ENCODE measurements at places on chromosomes 3 and 15.

GRCh38 chr15:47669221-47669620, 48.1 kb upstream of the SEMA6D start:
- DNase-seq: no peak

DNA sequence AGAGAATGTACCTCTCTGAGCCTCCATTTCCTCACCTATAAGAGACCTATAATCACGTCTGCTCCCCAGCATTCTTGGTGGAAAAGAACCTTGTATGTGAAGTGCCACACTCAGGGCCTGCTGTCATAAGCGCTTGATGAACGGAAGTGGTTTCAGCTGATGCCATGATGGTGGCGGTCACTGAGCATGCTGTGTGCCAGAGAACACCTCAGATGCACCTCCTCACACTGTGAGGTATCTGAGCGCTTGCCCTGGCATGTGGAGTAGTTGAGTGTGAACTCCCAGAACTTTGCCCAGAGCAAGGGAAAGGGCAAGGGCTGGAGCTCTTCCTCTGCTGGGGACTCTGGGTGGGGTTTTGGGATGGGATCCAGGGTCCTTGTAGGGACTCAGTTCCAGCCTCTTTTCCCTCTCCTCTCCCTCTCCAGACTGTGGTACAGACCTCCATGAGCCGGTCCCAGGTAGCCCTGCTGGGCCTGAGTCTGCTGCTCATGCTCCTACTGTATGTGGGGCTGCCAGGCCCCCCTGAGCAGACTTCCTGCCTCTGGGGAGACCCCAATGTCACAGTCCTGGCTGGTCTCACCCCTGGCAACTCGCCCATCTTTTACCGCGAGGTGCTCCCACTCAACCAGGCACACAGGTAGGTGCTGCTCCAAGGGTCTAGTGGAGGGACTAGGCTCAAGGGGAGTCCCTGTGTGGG, 2.7 kb downstream of the ABHD14A start:
- no peak for DNase-seq

DNA sequence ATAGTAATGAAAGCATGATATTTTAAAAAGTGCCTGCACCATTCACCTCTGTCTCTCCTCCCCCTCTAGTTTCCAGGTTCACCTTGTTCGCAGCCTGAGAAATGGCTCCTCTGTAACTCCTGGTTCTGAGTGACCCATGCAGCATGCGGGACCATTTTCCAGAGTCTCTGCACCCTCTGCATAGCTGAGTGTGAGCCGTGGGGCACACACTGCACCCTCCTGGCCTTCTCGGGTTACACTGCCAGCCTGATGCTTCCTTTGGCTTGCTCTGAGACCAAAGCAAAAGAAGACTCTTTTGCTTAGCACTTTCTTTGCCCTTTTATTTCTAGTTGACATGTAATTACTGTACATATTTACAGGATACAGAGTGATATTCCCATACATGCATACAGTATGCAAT, 287.3 kb downstream of the GABRG3 start:
- no peak for DNase-seq

- no peak for DNase-seq
These were observed 66.2 kb downstream of the THRB start for GRCh38 chr3:24428481-24428880.

DNA sequence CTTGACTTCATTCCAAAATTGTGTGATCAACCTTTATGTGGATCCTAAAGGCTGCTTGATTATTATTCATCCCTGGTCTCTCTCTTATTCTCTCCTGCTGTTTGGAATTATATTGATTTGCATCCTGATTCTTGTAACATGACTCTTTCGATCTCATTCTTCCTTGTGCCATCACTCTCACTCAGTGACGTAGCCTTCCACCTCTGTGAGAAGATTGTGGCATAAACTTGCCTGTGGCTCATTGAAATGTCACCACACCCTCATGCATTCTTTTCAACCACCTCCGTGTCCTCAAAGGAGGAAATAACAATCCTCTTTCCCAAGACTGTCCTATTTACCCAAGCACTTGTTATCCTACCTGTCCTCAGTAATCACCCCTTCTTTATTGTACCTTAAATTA, 41.3 kb upstream of the GCNT3 start:
- no peak for DNase-seq

- no peak for DNase-seq
These were observed 271.5 kb upstream of the COL8A1 start for GRCh38 chr3:99366663-99367429.

DNA sequence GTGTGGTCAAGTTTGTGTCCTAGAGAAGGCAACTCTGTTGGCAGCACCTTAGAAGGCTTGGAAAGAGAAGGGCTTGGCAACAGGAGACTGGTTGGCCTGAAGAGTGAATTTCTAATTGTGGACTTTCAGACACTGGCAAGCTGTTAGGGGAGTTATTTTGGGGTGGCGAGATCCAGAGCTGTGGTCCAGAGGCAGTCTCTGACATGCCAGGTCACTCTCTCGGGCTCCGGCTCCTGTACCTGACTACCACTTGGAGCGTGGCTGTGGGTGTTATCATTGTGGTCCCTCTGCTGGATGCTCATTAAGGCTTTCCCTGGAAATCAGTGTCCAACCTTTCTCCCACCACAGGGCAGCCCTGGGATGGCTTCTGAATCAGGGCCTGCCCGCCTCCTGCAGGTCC, 209.0 kb downstream of the SLCO3A1 start:
- DNase-seq: no peak

GRCh38 chr3:13711911-13712650, 163.2 kb downstream of the FBLN2 start:
- no peak for DNase-seq

DNA sequence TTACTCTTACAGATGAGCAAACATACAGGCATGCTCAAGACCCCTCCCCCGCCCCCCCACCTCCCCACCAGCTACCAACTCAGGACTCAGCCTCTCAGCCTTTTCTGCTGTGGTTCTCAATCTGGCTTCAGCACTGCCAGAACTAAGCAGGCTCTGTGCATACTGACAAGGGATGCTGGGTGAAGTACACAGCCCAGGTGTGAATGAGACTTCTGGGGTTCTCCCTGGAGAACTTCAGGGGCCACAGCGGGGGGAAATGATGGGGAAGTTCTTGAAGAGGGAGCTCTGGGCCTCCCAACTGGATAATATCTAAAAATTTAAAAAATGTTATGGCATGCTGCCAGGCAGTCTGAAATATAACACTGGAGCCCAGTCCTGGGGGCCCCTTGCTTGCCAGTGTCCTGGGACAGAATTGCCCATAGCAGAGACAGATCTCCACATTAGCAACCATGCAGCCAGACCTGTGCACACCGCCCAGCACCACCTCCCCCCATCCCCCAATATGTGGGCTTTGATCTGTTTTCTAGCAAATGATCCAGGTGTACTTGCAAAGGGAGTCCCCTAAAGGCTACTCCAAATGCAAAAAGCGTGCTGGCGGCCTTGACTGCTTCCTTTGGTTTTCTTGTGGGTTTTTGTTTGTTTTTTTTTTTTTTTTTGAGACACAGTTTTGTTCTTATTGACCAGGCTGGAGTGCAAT, 41.4 kb downstream of the PGPEP1L start:
- no peak for DNase-seq

DNA sequence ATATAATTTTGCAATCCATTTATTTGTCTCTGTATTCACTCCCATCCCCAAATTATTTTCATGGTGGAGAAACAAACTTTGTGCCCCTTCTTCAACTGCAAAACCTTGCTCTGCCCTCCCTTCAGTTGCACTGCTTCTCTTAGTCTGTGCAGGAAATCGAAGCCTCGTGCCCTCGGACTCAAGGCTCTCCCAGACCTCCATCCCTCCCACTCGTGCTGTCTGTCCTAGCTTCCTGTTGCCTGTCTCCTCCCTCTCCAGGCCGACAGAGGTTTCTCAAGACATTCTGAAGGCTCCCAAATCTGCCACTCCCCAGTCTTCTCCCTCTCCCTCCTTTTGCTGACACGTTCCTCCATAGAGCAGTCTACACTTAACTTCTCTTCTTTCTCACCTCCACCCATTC, 177.6 kb downstream of the PDZRN3 start:
- DNase-seq: no peak

- no peak for DNase-seq
These were observed 1.0 kb downstream of the DTWD1 start for GRCh38 chr15:49621887-49622286.

DNA sequence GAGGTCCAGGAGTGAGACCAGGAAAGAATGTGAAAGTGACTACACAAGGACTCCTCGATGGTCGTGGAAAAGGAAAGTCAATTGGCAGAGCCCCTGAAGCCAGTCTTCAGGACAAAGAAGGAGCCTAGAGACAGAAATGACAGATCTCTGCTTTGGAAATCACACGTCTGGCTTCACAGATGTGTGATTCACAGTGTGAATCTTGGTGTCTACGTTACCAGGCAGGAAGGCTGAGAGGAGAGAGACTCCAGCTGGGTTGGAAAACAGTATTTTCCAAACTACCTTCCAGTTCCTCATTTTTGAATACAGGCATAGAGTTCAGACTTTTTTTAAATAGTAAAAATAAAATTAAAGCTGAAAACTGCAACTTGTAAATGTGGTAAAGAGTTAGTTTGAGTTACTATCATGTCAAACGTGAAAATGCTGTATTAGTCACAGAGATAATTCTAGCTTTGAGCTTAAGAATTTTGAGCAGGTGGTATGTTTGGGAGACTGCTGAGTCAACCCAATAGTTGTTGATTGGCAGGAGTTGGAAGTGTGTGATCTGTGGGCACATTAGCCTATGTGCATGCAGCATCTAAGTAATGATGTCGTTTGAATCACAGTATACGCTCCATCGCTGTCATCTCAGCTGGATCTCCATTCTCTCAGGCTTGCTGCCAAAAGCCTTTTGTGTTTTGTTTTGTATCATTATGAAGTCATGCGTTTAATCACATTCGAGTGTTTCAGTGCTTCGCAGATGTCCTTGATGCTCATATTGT, 6.0 kb downstream of the CCR2 start:
- peak; percentile 34 for DNase-seq

GRCh38 chr3:143099690-143100089, 19.9 kb upstream of the CHST2 start:
- no peak for DNase-seq

DNA sequence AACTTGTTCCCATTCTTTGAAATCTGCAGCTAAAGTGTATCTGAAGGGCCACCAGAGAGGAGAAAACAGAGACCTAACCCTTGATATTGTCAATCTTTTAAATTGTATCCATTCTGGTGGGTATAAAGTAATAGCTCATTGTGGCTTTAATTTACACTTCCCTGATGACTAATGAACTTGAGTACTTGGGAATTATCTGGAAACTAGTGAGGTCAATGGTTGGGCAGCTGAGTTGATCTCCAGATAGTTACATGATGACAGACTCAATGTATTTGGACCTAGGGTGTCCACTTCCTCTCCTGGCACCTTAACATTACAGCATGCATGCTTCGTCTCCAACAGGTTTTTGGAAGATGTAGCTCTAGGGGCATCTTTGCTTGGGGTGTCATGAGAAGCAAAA, 195.2 kb downstream of the PDCD6IP start:
- no peak for DNase-seq

DNA sequence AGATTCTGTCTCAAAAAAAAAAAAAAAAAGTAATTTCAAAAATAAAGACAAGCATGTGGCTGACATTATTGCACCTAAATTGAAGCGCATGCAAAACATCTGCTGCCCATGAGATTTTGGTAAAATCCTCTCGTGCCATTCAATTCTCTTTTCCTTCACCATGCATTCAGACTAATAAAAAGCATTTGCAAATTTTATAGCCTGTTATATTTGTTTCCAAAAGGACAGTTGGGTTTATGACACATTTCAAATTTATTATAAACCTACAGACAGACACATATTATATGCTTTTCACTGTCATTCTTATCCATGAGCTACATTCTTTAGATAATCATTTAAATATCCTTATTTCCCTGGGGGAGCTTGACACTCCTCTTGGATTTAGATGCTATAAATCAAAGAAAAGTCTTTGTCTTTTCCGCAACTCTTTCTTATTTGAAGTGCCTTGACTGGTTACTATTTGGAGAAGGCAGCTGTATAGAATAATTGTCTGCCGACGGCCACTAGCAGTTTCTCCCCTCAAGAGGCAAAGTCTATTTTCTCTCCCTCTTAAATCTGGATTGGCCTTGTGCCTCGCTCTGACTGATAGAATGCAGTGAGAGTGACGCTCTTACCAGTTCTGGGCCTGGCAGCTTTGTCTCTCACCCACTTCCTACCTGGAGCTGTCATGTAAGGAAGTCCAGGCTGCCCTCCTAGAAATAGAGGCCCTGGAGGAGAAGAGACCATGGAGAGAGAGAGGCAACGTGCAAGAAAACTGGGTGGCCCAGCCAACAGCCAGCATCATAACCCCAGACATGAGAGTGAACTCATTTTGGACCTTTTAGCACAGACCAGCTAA, 6.8 kb upstream of the LRIG1 start:
- DNase-seq: no peak

DNA sequence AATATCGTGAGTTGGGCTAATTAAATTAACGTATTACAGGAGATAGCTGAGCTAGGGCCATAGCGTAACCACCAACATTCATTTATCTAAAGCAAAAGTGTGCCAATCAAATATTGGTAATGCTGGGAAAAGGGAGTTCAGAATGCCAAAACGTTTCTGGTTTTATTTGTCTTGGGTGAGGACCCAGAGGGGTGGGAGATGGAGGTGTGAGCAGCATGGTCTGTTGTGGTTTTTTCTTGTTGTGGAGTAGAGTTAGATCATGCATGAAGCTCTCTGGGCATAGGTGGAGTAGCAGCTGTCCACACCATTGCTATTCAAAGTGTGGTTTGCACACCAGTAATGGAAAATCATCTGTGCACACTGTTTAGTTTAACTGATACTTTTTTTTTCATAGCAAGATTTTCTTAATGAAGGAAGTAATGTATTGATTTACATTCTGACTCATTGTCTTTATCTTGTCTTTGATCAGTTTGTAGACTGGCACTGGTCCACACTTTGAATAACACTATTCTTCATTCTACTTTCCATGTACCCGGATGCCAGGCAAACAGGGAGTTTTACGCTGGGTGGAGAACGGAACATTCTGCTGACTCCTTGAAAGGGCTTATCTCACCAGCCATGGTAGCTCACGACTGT, 50.8 kb upstream of the CRTC3 start:
- DNase-seq: no peak

DNA sequence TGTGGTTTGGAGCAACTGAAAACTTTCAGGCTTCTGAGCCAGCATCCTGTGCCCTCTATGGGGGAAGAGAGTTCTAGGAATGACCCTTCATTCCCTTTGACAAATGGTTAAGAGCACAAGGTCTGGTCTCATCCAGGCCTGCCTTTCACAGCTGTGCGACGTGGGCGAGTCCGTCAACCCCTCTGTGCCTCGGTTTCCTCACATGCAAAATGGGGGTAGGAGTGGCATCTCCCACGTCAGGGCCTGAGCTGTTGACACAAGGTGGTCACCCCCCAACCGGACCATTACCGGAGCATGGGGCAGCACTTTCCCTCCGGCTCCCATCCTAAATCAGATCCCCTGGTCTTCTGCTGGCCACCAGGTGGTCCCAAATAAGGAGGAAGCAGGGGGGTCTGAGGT, 70.4 kb downstream of the ATP2B2 start:
- no peak for DNase-seq
